ENCODE measurements at places on chromosomes 13 and 19.

DNA sequence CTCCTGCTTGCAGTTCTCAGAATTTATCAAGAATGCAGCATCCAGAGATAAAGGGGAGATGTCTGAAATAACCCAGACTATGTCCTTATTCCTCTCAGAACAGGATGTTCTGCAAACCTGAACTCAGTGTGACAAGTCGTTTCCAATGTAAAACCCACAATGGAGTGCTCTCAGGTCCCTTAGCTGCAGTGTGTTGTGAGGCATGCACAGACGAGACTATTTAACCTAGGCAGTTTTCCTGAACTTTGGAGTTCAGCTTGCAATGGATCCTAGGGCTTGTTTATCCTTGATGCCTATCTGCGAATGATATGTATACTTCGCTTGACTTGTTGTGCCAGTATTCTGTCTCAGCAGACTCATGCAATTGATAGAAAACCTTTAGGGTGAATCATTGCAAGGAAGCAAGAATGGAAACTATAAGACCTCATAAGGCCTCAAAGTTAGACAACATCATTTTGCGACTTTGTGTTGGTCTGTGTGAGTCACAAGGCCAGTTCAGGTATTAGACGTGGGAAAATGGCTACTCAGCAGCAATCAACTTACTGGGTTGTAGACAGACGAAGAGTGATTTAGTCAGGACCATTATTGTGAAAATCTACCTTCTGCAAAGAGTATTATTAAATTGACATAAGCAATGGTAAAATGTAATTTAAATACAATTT, 2439.9 kb upstream of the PCDH20 start:
- DNase-seq = no peak

GRCh38 chr13:42494157-42494556, 79.8 kb upstream of the TNFSF11 start:
- no peak for DNase-seq

DNA sequence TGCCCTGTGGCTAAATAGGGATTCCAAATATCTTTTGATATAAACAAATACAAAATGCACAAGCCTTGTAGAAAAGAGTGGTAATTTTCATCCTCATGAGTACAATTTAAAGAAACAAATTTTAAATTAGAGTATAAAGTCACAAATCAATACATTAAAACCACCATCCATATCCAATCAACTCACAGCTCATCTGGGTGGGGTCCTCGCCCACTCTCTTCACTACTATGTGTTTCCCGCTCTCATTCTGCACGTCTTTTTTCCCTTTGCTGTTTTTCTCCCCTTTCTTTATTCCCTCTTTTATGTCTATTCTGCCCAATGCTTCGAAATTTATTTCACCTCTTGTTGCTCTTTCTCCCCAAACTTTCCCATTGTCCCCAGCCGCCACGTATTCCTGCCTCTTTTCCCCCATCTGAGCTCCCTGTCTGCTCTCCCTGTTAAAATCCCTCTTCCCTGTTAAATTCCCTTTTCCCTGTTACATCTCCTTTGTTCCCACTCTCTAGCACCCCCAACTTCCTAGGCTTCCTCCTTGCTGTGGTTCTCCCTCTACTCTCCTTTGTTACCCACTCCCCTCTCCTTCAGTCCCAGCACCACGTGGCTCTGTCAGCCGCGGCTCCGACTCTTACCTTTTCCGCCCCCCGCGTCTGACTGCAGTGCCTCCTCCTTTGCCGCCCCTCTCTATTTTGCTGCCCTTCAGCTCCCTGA, 1.3 kb downstream of the ZNF616 start:
- DNase-seq = peak; percentile 11

DNA sequence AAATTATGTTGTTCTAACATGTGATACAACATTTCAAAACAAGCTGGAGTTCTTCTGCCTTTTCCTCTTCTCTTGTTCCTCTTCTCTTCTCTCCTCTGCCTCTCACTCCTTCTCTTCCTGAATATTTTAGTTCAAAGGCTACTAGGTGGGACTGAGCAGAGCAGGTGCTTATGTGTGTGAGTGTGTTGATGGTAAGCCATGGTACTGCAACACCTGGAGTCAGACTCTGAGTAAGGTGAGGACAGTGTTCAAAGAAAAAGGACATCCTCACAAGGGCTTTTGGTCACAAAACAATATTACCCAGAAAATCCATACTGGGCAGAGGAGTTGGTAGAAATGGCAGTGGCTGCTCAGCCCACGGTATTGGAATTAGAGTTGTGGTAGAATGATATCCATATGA, 1188.7 kb downstream of the SLITRK1 start:
- no peak for DNase-seq

GRCh38 chr13:90838317-90838960, 509.0 kb upstream of the MIR17HG start:
- DNase-seq = no peak

- DNase-seq = no peak
Observed at GRCh38 chr19:47443331-47443730, 24.0 kb upstream of the MEIS3 start.

Data from pons (tissue), 1 donor.